EH (cell line): ENCODE measurements at places on chromosomes 4 and X.

- no peak for DNase-seq
Observed at GRCh38 chr4:13118633-13119032, 365.5 kb downstream of the RAB28 start.

- DNase-seq = peak; percentile 62
Observed at GRCh38 chr4:168880072-168880675, 129.9 kb downstream of the CBR4 start.

GRCh38 chr4:26239801-26240200 is 81.0 kb upstream of the RBPJ start:
- DNase-seq = no peak

GRCh38 chr4:8214136-8214535 is 15.0 kb downstream of the SH3TC1 start:
- no peak for DNase-seq

- no peak for DNase-seq
Observed at GRCh38 chr4:168515222-168516011, 18.6 kb downstream of the PALLD start.

GRCh38 chrX:46649421-46650260 is 76.1 kb downstream of the CHST7 start:
- DNase-seq = peak; percentile 41

DNA sequence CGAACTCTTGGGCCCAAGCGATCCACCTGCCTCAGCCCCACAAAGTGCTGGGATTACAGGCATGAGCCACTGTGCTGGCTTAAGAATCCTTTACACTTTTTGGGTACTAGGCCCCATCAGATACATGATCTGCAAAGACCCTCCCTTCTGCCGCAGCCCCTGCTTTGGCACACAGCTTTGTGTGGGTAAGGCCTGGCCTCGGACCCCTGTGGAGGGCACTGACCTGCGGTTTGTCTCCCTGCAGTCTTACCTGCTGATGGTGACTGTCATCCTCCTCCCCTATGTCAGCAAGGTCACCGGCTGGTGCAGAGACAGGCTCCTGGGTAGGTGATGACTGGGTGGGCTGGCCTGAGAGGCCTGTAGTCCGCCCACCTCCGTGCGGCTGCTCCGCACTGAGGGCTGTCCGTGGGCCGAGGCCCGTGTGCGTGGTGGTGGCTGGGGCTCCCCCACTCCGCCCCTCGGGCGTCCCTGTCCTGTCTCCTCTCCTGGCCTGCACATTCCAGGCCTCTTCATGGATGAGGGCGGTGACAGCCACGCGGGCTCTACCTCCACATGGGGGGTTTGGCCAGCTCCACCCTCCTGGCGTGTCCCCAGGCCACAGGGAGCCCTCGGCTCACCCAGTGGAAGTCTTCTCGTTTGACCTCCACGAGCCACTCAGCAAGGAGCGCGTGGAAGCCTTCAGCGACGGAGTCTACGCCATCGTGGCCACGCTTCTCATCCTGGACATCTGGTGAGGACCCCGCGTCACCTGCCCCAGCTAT is 18.0 kb downstream of the DGKQ start:
- DNase-seq = no peak

DNA sequence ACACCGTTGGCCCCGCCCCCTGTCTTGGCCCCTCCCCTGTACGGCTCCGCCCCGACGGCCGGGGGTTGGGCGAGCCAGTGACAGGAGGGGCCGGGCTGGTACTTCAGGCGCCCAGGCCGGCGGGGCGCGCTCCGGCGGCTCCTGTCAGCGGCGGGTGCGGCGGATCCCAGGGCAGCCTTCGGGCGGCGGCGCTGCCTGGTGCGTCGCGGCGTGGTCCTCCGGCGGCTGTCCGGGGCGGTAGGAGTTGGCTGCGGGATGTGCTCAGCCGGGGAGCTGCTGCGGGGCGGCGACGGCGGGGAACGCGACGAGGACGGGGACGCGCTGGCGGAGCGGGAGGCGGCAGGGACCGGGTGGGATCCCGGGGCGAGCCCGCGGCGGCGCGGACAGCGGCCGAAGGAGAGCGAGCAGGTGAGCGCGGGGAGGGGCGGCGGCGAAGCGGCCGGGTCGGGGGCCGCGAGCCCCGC is at the start of gene FAM241A:
FAM241A (plus strand) TSS at position 129 of the 464 bp plus-strand sequence; CDS start at position 256, 127 bp downstream.
- DNase-seq = peak; percentile 80

- no peak for DNase-seq
Observed at GRCh38 chr4:156194896-156195295, 241.2 kb upstream of the CTSO start.

- peak; percentile 78 for DNase-seq
Observed at GRCh38 chr4:156638334-156638733, 333.3 kb downstream of the PDGFC start.

GRCh38 chrX:123291623-123292022 is 107.5 kb downstream of the GRIA3 start:
- peak; percentile 6 for DNase-seq

DNA sequence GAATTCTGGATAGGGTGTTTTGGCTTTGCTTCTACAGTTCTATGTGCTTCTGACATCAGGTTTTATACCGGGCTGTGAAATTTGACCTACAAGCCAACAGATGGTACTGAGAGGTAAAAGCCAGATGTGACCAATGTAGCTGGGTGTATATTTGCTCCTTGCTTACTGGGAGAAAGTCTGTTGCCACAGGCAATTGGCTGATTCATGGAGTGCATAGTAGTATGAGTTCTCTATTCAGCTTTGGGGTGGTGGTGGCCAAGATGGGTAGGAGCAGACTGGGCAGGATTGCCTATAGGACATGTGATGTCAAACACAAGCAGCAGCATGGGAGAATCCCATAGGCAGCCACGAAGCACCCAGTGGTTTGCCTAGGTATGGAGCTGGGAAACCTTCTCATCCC is 1827.0 kb downstream of the C4orf33 start:
- no peak for DNase-seq

DNA sequence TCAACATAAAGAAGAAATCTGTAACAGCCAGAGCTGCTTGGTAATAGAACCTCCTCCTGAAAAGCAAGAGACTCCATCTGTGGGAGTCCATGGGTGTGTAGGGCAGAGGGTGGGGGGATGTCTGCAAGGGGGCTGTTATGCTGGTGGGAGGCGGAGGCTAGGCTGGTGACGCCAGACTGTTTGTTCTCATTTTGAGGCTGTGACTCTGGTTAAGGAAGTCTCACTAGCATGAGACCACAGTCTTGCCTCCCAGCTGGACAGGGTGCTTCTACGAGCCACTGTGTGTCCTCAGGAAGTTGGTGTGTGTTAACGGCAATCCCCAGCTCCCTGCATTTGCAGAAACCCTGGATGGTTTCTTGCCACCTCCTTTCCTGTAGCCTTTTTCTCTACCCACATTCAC is 79.8 kb downstream of the NSUN7 start:
- DNase-seq = no peak

DNA sequence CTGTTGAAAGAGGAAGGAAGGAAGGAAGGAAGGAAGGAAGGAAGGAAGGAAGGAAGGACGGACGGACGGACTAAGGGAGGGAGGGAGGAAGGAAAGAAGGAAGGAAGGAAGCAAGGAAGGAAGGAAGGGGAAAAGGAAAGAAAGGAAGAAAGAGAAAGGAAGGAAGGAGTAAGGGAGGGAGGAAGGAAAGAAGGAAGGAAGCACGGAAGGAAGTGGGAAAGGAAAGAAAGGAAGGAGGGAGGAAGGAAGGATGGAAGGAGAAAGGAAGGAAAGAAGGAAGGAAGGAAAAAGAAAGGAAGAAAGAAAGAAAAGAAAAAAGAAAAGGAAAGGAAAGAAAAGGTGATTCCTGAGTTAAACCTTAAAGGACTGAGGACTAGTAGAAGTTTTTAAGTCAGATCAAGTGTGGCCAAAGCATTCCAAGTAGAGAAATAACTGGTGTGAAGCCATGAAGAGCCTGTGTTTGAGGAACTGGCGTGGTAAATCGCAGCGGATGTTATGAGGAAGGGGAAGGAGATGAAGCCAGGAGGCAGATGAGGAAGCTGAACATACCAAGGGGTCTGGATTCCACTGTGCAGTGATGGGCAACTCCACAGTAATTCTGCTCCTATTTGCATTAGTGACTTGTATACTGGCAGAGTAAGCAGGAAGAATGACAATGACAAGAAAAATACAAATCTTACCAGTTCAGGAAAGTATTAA is 163.5 kb downstream of the MGST2 start:
- no peak for DNase-seq

DNA sequence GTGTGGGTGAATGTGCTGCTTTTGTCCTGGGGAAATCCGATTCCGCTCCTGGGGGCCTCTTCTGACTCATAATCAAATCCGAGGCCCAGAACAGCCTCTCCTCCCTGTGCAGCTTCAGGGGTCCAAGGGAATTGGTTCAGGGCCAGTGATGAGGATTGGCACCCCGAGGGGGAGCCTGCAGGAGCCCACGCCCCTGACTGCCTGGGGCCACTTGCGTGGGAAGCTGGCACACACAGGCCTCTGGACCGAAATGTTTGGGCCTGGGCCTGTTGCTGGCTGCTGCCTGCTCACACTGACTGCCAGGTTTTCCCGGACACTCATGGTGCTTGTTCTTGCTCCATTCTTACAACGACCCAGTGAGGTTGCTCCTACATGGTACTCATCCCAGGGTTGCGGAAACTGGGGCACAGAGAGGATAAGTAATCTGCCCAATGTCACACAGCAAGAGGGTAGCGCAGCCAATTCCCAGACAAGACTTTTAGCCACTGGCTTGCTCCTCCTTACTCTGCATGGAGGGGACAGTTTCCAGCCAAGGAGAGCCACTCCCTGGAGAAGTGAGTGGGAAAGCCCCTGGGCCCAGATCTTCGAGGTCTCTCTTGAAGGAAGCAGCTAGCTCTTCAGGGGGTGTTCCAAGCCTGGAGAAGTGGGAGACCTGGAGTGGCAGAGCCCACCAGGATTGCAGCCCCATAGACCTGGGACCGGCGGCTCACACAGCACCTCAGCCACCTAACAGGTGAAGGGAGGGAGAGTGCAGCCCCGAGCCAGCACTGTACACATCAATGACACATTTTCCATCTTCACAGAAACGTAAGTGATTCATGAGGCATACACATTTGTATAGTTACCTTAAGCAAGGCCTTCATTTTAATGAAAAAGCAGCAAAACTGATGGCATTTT is 20.3 kb downstream of the CFAP99 start:
- DNase-seq = no peak

DNA sequence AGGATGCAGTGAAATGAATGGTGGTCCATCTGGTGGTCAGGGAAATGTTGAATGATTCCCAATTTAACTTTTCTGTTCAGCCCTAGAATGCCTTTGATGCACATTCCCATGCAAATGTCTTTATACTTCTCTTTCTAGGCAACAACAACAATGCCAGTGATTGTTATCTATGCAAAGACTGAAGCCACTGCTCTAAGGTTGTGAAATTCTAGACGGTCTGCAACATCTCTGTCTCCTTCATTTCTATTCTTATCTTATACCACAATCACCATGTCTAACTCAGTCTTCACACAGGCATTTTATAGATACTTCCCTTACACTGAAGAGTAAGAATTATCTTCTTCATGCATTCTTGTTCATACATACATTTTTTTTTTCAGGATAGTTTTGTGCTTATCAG is 84.5 kb downstream of the HPGD start:
- DNase-seq = peak; percentile 8

DNA sequence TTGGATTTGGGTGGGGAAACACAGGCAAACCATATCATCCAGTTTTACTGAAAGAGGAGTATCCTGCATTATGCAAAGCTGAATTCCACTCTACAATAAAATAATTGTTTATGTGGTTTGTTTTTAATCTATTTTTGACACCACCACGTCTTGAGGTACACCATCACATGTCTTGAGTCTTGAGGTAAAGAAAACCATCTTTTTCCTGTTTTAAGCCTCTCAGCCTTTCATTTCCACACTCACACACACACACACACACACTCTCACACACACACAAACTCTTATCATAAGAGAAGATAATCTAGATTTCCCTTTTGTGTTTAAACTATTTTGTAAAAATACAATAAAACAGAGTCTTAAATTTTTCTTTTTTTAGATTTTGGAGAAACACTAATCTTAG is 32.0 kb downstream of the SPIN3 start:
- no peak for DNase-seq

DNA sequence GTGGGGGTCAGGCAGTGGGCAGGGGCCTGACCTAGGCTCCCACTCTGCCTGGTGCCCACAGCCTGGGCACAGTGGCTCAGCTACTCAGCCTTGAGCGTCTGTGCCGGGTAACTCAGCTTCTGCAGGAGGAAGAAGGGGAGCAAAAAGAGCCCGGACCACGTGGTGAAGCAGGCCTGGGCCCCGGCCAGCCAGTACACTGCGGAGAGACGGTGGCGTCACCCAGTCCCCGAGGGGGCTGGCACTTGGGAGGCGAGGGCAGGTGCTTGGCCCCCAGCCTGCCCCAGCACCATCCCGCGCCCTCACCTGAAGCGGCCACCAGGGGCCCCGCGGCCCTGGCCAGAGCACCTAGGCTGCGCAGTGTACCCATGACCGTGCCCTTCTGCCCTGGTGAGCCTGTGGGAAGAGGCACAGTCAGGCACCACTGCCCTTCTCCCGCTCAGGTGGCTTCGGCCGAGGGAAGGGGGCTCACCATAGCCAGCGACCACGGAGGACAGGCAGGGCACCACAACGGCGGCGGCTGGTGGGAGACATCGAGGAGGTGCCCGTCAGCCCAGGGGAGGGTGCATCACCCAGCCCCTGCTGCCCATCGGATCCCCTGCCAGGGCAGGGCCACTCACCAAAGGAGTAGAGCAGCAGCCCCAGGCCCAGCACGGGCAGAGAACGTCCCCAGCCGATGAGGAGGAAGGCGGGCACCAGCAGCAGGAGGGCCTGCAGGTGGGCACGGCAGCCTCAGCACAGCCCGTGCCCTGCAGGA is 32.3 kb downstream of the NOP14 start:
- DNase-seq = no peak

DNA sequence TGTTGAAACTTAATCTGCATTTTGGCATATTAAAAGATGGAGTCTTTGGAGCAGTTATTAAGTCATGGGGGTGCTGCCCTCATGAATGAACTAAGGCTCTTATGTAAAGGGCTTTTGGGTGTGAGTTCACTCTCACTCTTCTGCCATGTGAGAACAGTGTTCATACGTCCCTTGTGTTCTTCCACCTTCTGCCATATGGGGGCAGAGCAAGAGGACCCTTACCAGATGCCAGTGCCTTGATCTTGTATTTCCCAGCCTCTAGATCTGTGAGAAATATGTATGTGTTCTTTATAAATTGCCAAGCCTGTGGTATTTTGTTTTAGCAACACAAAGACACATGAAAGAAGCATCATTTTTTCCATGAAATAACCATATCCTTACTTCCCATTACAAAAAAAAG is 213.9 kb downstream of the SPOCK3 start:
- DNase-seq = no peak

DNA sequence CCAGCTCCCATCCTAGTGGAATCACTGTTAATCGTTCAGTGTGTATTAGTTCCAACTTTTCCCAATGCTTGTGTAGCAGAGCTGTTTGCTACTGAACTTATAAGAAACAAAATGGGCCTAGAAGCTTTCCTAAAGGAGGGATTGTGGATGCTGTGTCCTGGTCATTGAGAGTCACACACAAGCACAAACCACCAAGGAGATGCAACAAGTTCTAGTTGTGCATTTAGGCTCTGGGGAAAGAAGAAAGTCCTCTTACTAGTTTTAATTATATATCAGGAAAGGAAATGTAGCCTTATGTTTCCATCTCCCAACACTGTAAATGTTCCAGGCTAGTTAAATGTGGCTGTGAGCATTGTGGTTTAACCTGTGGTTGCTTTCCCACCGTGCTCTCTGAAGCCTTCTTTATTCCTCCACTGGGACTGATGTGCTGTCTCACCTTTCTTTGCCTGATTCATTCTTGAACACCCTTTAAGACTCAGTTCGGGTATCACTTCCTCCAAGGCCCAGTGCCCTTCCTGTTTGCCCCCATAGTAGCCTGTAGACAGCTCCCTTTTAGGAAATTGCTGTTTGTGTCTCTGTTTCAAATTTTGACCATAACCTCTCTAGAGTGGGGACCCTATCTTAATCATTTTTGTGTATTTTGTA is 34.3 kb downstream of the ATP10D start:
- no peak for DNase-seq

GRCh38 chrX:6685489-6685888 is 150.6 kb upstream of the VCX3A start:
- DNase-seq = no peak
